ENCODE measurements at places on chromosomes 6 and 20.
A peak's percentile ranks its signal among the peaks of the same experiment; 100 is the strongest.

GRCh38 chr6:157478926-157479325 is 97.9 kb downstream of the ZDHHC14 start:
- DNase-seq = no peak

- DNase-seq = no peak
These were observed 13.5 kb downstream of the ZMYND8 start for GRCh38 chr20:47343007-47343472.

- DNase-seq = no peak
These were observed 10.8 kb downstream of the GSTA4 start for GRCh38 chr6:52984247-52984646.

GRCh38 chr6:54541541-54541940 is 233.3 kb downstream of the TINAG start:
- no peak for DNase-seq

GRCh38 chr6:51415501-51415900 is 596.8 kb downstream of the TFAP2B start:
- DNase-seq = no peak

- no peak for DNase-seq
These were observed 12.1 kb downstream of the TRIM31 start for GRCh38 chr6:30100585-30101443.

DNA sequence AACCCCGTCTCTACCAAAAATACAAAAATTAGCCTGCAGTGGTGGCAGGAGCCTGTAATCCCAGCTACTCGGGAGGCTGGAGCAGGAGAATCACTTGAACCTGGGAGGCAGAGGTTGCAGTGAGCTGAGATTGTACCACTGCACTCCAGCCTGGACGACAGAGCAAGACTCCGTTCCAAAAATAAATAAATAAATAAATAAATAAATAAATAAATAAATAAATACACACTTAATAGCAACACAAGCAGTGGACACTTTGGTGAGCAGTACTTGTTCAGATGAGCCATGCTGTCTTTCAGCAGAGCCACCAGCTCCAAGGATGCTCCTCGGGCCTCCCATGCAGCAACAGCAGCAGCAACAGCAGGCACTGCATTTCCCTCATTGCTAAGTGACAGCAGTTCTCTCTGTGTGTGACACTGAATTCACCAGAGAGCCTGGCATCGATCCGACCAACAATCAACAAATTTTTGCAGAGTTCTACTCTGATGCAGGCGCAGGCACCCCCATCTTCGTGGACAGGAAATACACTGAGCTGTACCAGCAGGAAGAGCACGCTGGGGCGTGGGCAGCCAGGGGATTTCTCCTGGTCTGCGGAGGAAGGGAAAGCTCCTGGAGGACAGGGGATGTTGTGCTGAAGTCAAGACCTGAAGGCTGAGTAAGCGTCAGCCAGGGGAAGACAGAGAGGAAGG is 54.0 kb upstream of the SNX9 start:
- no peak for DNase-seq

GRCh38 chr6:90295854-90296340 is 746 bp downstream of the BACH2 start:
- DNase-seq = no peak

GRCh38 chr6:138404666-138405337 is 779 bp downstream of the HEBP2 start:
- no peak for DNase-seq

- no peak for DNase-seq
These were observed 8.9 kb upstream of the ERVFRD-1 start for GRCh38 chr6:11120271-11121005.

- no peak for DNase-seq
These were observed 27.6 kb downstream of the POLR1C start for GRCh38 chr6:43544461-43544860.

DNA sequence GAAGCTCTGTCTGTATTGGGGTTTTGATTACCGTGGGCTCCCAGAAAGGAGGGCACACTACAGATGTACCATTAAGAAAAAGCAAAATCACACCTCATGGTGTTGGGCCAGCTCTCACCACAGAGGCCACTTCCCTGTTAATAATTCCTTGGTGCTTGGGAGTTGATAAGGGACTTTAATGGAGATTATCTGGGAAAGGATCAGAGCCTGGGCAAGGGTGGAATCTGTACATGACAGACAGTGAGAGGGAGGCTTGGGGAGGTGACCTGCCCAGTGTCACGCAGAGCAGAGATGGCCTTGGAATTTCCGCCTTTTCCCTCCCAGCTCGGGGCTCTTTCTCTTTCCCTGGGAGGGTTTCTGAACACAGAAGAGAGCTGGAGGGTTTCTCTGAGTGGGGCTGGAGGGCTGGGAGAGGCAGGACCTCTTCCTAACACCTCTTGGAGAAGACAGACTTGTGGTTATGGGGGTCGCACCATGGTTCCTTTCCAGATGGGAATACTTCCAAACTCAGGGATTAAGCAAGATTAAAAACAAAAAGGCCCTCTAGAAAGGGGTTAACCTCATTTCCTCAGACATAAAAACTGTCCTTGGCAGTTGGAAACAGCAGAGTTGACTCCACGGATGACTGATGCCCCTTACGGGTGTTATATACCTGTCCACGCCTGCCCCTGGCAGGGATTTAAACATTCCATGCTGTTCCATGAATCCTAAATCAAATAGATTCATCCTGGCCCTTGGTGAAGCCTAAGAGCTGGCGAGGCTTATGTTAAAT is 16.8 kb upstream of the KCNK16 start:
- no peak for DNase-seq

DNA sequence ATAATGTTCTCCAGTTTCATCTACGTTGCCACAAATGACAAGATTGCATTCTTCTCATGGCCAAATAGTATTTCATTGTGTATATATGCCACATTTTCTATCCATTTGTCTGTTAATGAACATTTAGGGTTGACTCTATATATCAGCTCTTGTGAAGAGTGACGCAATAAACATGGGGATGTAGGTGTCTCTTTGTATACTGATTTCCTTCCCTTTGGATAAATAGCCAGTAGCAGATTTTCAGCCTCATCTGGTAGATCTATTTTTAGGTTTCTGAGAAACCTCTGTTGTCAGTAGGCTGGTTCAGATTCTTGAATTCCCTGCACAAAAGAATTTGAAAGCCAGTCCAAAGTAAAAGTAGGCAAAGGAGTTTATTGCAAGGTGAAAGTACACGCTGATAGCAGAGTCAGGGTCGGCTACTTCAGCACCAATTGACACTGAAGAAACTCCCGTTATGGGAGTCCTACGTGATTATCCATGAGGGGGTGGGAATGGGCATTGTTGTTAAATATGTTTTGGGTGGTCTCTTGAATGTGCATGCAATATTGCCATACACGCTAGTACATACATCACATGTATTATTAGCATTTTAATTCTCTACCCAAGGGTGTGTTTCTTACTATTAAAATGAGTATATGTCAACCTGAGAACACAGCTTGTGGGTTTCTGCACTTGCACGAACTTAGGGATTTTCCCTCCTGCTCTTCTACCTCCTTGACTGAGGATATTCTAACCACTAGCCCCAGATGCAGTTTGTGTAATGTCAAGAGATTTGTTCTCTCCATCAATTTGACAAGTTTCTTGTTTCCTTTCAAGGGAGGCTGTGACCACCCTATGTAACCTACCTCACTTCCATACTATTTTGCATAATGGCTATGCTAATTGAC is 14.4 kb upstream of the SLC17A2 start:
- no peak for DNase-seq

GRCh38 chr6:156783958-156784357 is 6.8 kb downstream of the ARID1B start:
- DNase-seq = no peak

DNA sequence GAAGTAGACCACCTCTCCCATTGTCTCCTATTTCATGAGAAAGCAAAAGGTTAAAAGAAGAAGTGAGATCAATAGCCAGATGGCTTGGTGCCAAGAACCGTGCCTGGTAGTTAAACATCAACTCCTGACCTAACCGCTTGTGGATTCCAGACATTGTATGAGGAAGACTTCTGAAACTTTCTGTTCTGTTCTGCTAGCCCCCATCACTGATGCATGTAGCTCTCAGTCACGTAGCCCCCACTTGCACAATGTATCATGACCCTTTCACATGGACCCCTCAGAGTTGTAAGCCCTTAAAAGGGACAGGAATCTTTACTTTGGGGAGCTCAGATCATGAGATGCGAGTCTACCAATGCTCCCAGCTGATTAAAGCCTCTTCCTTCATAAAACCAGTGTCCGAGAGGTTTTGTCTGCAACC is 301.2 kb downstream of the RNGTT start:
- DNase-seq = no peak

DNA sequence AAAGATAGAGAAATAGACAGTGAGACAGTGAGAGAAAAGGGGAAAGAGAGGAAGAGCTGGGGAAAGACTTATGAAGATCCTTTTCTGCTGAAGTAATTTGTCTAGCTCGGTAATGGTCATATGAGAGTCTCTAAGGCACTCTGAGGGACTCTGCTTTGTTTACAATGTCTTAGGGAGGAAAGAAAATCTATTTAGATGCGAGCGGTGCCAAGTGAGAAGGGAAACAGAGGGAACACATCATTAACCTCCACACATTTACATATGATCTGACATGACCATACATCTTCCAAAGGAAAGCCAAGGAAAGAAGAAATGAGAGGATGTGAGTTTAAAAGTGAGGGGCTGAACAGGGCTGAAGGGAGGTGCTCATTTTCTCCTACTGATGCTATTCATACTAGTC is 862.3 kb upstream of the CITED2 start:
- DNase-seq = no peak

GRCh38 chr6:145112711-145113148 is 622.6 kb downstream of the EPM2A start:
- DNase-seq = no peak

- DNase-seq = no peak
These were observed 81.7 kb downstream of the FAM217A start for GRCh38 chr6:3997177-3997770.

DNA sequence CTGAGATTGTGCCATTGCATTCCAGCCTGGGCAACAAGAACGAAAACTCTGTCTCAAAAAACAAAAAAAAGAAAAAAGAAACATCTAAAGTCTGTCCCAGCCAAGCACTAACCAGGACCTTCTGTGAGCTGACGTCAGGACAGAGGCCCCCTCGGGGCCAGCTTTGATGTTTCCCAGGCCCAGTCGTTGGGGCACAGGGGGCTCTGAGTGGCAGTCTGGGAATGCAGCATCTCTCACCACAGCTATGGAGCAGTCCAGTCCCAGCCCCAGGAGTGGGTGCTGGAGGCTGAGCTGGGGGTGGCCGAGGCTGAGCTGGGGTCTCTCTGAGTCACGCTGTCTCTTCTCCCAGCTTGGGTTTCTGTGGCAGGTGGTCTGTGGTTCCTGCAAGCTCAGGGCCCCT is 46.0 kb upstream of the SRF start:
- peak; percentile 71 for DNase-seq

DNA sequence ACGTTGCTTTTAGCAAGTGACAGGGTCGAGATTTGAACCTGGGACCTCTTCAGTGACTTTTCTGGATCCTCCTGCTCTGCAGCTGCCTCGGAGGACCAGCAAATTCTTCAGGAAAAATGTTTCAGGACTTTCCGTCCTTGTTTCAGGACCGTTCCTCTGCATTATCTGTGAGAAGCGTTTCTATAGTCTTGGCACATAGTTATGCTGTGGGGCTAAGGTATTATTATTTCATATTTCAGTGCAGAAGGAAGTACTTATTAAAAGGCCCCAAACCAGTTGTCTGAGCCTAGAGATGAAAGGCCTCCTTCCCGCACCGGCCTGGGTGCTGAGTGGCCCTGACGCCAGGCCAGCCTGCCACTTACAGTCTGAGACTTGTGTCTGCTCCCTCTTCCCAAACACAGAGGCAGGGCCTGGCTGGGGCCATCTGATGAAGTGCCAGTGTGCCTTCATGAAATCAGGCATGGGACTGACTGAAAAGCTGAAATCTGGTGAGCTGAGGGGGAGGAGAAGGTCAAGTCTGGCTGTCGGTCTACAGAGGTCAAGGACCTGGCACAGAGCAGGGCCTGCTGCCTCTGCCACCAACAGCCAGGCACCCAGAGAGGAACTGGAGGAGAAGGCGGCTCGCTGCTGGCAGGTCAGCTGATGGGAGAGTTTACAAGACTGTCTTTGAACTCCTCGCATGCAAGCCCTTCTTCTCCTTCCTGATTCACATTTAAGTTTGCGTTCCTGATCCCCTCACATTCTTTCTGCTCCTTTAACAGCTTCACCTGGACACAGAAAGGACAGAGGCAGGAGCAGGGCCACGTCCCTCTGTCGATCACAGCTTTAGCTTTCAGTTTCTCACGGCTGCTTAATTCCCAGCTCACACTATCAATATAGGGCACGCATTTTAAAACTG is 8.9 kb upstream of the QKI start:
- no peak for DNase-seq

DNA sequence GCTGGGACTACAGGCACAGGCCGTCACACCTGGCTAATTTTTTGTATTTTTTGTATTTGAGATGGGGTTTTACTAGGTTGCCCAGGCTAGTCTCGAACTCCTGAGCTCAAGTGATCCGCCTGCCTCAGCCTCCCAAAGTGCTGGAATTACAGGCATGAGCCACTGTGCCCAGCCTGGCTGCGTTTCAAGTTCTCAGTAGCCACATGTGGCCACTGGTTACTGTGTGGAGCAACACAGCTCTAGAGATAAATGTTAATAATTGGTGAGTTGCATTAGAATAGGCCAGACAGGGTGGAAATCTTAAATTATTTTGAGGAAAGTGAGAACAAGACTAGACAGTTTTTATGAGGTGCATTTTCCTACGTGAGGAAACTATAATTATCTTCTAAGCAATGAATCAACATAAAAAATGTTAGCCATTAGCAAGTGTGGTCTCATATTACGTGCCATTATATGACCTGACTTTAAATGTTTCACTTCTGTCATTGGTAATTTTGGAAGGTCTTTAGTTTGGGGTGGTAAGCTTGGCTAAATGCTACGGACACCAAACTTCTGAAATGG is 129.6 kb downstream of the PLEKHG1 start:
- DNase-seq = no peak

DNA sequence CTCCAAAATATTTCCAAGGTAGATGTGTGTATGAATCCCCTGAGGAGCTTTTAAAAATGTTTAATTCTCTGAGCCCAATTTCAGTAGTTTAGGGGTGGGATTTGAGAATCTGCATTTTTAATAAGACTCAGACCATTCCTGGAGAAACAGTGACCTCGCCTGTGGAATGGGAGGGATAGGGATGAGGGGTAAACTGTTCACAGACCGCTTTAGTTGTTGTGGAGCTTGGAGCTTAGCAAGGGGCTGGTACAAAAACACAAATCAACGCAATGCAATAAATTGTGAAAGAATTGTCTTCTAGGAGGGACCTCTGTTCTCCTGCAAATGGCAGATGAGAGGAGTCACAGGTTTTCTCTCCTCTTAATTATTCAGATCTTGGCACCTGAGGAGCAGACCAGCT is 239.3 kb upstream of the SULF2 start:
- DNase-seq = no peak

DNA sequence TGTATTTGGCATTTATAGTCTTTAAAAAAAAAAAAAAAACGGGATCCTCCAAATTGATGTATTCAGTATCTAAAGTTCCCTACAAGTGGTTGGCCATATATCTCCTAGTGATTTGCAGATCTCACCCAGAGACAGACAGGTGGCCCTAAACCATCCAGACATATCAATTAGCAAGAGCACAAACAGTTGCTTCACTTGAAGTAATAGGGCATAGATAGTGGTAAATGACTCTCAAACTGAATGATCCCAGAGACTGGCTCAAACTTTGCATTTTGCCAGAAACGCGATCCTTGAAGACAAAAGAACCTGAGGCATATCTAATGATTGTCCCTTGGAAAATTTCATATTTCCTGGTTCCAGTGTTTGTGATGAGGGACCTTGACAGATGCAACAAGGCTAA is 54.6 kb downstream of the HMGCLL1 start:
- no peak for DNase-seq

Measured in non-pigmented ciliary epithelial cell (primary cell).